ENCODE measurements at places on chromosomes 2 and 18.

DNA sequence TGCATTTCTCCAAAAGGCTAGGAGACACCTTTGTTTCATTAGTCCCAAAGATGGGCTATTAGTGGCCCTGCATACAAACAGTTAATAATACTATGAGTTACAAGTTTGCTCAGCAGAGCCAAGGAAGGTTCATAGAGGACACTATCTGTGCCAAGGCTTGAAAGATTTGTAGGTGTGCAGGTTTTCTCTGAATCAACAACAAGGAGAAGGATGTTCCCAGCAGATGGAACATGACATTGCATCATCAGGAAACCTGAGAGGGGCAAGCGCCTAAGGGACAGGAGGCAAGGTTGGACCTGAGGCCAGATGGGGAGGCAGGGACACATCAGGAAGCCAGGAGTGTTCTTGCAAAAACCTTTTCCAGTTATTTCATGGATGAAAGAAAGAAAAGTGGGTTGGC, 35.4 kb upstream of the STK17B start:
- no peak for DNase-seq

GRCh38 chr18:79868811-79869541, 71.2 kb downstream of the KCNG2 start:
- no peak for DNase-seq

DNA sequence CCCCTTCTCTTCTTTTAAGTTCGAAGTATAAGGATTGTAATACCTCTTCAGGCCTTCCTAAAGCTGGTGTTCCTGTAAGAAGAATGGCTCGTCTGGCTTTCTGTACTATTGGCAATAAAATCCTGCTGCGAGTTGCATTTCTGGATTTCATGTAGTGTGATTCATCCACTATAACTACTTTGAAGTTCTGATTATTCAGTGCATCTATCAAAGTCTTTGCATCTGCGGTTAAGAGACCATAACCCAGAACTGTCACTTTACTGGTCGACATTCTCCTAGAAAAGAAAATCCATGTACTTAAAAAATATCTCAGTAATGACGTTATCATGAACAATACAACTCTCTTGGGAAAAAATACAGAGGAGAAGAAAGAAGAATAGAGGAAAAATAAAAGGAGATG, 181.1 kb downstream of the ZRANB3 start:
- no peak for DNase-seq

GRCh38 chr18:63763831-63764600, 11.2 kb upstream of the SERPINB7 start:
- no peak for DNase-seq

DNA sequence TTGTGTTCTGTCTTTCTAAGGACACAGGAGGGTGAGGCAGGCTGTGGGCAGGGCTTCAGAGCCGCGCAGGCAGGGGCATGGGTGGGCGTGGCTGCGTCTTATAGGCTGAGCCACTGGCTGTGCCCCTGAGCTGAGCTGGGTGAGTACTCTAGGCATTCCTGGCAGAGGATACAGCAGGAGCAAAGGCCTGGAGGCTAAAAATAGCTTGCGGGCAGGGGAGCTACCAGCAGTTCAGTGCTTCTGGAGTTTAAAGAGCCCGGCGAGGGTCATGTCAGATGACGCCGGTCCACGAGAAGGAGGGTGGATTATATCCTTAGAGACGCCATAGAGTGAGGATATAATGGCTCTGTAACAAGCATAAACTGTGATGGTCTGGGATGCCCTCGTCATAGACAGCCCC, 31.5 kb upstream of the PDIA6 start:
- no peak for DNase-seq

- no peak for DNase-seq
Measured at GRCh38 chr18:35827275-35827902, 145.1 kb upstream of the RMP24 start.

- DNase-seq, result no peak
Measured at GRCh38 chr18:60493066-60493465, 120.5 kb upstream of the MC4R start.

DNA sequence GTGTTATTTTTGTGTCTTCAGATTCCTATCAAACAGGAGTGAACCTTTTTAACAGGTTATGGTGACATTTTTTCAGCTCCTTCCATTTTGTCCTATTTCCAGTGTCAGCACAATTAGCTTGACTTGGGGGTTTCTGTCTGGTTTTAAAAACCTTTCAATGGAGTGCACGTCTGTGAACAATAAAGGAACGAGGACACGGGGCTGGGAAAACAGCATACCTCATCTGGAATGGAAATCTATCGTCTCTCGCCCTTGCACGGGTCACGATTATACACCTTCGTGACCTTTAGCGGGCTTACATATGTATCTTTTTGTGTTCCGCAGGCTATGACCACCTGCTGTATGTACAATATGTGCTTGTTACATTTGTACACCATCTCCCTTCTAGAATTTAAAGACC, 2.3 kb upstream of the ZNF532 start:
- no peak for DNase-seq

DNA sequence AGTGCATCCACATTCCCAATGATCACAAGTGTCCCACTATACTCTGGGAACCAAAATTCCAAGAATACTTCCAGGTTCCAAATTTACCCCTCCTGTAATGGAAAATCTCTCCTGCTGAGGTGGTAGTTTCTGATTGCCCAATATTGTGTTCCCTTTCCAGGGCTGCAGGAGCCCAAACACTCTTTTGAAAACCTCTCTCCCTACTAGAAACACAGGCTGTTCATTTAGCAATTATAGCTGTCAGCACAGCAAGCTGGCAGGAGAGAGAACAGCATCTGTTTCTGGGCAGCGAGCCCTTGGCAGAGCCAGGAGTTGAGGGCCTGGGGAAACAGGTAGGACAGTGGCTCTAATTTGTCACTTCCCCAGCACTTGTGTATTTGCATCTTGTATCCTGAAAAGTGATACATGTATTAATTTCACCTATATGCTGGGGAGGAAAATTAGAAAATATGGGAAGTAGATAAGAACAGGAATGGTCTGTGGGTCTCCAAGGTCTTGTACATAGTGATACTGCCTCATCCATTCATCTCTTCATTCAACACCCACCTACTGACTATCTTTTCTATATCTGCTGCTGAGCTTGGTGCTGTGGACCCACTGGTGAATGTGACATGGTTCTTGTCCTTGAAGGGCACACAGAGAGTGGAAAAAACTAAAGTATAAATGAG, 16.9 kb upstream of the PAIP2B start:
- no peak for DNase-seq

GRCh38 chr2:70123051-70123828, 36.0 kb downstream of the PCBP1 start:
- DNase-seq, result no peak

DNA sequence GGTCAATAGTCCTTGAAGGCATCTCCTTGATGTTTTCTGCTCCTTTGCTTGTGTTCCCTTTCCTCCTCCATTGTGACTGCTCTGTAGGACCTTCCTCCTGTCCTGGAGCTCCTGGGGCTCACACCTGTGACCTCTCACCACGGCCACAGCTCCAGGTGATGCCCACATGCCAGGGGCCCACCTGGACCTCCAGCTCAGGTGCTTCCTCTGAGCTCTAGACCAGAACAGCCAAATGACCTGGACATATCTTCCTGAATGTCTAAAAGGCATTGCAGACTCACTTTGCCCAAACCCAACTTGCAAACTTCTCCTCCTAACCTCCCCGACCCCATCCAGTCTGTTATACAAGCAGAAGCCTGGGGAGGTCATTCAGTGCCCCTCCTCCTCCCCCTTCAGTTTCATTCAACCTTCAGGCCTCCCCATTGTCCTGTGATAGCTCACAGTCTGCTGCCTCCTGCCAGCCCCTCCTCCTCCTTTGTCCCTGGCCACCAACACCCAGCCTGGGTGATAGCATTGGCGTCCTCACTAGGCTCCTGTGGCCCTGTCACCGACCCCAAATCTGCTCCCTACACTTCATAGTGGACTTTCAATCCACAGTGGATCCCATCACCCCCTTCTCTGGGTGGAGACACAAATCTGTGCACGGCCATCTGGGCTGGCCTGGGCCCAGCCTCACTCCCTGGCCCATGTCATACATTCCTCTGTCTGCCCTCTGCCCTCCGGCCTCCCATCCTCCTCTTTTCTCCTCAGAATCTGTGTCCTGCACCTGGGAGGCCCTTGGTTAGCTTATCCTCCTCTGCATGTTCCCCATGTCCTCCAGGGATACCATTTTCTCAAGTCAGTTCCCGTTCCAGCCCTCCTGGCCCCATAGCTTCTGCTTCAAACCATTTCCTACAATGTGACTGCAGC, 310.4 kb upstream of the HDAC4 start:
- no peak for DNase-seq

DNA sequence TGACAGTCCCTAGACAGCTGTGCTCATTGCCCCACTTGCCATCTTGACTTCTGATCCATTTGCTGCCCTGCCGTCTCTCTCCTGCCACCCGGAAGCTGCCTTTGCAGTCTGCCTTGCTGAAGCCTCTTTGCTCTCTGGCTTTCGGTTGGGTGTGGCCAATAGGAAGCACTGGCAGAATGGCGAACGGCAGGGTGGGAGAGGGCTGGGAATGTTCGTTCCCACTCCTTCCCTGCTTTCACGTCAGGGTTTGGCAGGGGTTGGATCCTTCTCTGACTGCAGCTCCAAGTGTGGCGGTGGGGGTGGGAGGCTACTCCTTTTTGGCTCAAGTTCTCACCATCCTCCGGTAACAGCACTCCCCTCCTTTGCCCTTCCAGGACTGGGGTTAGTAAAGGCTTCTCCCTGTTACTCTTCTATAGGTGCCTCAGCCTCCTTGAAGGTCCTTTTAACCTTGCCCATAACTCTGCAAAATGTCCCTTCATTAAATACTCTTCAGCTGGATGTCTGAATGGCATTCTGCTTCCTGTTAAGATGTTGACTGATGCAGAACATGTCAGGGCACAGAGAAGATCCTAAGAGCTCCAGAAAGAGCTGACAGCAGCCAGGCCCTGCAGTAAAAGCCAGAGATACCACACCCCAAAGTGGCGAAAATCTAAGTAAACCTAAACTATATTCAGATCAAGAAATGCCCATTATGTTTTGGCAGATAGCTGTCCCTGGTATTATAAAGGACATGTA, 299.7 kb downstream of the CDCA7 start:
- no peak for DNase-seq

GRCh38 chr2:236180076-236180816, 12.1 kb upstream of the GBX2 start:
- DNase-seq, result no peak

DNA sequence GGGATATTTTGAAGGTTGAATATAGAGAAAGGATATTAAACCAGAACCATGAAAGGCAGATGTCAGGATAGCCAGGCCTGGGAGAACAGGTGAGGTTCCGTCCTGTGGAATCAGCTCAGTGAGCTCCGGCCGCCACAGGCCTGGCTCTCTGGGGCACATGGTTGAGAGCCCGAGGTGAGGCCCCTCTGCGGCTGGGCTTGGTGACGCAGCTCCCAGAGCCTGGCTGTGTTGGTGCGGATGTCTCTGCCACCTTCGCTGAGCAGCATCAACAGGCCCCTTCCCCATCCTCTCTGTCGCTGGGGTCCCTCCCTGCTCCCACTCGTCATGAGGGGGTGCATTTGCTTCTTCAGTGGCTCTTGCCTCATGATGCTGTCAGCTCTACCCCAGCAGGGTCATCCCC, 70.7 kb upstream of the PXDN start:
- no peak for DNase-seq

GRCh38 chr2:23498943-23499342, 114.0 kb downstream of the KLHL29 start:
- no peak for DNase-seq

DNA sequence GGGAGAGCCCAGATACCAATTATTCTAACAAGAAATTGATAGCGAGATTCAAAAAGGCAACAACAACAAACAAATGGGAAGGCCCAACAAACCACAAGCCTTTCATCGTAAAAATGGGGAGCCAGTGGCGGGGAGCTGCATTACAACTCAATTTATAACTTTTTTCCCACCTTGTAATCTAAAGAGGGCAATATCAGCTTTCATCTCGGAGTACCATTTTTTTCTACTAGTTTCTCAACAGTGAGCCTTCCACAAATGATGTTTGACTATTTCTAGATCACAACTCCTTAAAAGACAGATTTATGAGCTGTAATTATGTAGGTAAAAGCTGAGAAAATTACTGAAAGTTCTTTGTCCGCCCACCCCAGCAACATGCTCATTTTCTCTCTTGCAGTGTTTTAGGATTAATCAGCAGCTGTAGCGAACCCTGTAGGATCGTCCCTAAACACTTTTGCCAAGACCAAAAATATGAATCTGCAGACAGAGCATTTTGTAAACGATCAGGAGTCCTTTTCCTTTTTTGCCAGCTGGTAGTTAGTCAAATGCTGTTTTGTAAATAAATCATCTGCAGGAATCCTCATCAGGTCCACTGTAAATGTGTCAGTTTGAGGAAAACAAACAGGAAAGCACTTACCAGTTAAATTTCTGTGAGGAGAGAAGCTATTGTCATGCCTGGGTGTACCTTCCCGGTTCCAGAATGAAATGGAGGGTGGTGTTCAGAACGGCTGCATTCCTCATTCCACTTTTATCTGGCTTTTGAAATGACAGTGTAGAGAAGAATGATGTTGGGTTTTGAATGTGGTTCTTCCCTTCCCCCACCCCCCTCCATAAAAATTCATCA, 53.2 kb downstream of the EEF1B2 start:
- no peak for DNase-seq

DNA sequence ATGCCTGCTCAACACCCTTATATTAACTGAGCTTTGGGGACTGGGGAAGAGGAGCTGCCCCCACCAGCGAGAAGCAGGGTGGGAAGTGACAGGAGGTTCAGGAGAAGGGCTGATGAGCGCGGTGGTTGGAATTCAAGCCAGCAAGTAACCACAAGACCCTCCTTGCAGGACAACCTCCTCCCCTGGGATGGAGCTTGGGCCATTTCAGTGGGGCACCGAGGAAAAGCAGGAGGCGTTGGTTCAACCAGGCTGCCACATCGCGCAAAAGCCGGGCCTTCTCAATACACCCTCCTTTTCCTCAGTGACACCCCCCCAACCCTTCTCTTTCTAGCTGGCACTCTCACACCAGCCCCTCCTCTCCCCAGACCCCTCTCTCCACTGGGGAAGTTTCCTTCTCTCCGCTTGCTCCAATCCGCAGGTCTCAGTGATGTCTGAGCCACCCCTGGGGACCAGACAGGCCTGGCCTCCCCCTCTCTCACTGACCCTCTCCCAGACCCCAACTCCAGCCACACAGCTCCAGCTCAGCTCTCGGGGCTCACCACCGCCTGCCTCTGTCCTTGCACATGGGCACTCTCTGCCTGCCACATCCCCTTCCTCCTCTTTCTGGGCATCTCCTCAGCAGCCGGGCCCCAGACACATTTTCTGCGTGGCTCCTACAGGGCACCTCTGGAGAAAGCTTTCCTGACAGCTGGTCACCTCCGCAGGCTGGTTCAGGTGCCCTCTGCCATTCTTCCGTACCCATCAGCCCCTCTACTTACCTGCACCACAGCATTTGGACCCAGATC, 44.5 kb downstream of the KCNF1 start:
- no peak for DNase-seq

GRCh38 chr2:239249776-239250175, 151.0 kb downstream of the HDAC4 start:
- no peak for DNase-seq
